ENCODE measurements at places on chromosomes 3 and 15.

DNA sequence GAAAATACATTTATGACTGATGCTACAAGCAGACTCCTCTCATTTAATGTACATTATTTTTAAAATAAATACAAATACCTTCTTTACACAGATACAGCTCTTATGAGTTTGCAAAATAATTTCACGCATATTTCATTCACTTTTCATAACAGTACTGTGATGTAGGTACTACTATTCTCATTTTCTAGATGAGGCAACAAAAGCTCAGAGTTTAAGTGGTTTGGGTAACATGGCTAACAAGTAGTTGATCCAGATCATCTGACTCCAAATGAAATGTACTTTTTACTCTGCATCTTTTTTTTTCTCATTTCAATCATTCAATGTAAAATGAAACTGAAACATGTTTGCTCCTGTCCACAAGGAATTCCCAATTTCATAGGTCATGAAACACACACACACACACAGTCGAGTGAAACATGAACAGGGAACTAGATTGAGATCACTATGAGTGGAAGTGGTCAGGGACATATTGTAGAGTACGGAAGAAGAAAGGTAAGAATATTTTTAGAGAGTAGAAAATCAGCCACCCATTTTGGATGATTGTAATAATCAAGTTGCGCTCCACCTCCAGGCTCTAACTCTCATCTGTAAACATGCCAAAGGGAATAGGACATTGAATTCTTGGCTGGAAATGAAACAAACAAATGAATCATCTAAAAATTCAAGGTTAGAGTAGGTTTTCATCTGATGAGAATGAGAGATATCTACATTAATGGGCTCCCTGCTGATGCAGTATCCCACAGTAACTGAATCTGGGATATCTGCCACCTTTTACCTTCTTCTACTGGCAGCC is 92.4 kb downstream of the CLDN1 start:
- H3K36me3 ChIP-seq: no peaks in the 10 kb centered on the region
- H3K27me3 ChIP-seq: no peaks in the 10 kb centered on the region
- H3K27ac ChIP-seq: no peak overlapping the region
- no peak overlapping the region for H3K4me3 ChIP-seq
- H3K4me1 ChIP-seq: no peaks in the 10 kb centered on the region

DNA sequence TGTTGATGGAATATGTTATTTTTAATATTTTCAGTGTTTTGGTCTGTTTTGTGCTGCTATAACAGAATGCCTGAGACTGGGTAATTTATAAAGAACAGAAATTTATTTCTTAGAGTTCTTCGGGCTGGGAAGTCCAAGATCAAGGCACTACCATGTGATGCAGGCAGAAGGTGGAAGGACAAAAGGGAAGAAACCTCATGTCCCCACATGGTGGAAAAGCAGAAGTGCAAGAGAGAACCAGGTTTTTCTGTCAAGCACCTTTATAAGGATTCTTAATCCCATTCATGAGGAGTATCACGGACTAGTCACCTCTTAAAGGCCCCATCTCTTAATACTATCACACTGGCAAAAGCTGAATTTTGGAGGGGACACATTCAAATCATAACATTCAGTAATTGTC is 57.9 kb upstream of the EPHB3 start:
- H3K4me1 ChIP-seq: peaks cover 3% of the 10 kb centered on the region
- no peaks in the 10 kb centered on the region for H3K36me3 ChIP-seq
- peaks cover 37% of the 10 kb centered on the region for H3K27me3 ChIP-seq

DNA sequence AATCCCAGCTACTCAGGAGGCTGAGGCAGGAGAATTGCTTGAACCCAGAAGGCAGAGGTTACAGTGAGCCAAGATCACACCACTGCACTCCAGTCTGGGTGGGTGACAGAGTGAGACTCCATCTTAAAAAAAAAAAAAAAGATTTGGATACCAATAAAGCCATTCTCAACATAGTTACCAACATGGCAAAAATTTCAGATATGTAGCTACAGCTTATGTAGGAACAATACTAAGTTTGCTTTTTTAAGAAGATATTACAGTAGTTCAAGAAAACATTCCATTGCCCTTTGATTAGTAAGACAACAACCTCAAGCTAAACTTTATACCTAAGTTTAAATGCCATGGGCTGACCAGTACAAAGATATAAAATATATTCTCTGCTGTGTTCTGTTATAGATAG is 34.4 kb downstream of the ZNF106 start:
- DNase-seq: no peak
- H3K4me3 ChIP-seq: no peak overlapping the region
- H3K27me3 ChIP-seq: no peaks in the 10 kb centered on the region

DNA sequence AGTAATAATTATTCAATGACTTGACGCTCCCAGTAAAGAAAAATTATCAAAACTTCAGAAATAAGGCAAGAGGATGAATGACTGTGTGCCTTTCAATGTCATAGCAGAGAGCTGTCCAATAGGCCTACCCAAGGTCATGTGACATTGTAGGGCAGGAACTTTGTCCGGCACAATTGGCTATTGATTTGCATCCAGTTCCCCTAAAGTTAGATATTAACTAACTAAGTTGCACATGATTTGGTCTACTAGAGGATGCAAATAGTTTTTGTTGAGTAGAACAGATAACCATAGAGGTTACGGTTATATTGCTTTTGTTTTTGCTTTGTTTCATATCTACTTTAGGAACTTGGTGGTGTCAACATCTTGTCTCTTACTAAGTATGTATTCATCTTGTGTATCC is 127.9 kb upstream of the PFN2 start:
- no peaks in the 10 kb centered on the region for H3K36me3 ChIP-seq
- no peak overlapping the region for H3K27ac ChIP-seq
- H3K4me3 ChIP-seq: no peak overlapping the region
- DNase-seq: no peak
- peaks cover 15% of the 10 kb centered on the region for H3K4me1 ChIP-seq

- H3K27me3 ChIP-seq: no peaks in the 10 kb centered on the region
- H3K4me1 ChIP-seq: peaks cover 21% of the 10 kb centered on the region
- no peak for DNase-seq
- no peak overlapping the region for H3K4me3 ChIP-seq
- peaks cover 98% of the 10 kb centered on the region for H3K36me3 ChIP-seq
Measured at GRCh38 chr15:70068783-70069565, 28.7 kb downstream of the TLE3 start.

GRCh38 chr15:44064706-44065105 is 130.4 kb downstream of the FRMD5 start:
- H3K36me3 ChIP-seq: no peaks in the 10 kb centered on the region
- no peak for DNase-seq
- no peak overlapping the region for H3K4me3 ChIP-seq
- no peaks in the 10 kb centered on the region for H3K27me3 ChIP-seq
- no peak overlapping the region for H3K27ac ChIP-seq

DNA sequence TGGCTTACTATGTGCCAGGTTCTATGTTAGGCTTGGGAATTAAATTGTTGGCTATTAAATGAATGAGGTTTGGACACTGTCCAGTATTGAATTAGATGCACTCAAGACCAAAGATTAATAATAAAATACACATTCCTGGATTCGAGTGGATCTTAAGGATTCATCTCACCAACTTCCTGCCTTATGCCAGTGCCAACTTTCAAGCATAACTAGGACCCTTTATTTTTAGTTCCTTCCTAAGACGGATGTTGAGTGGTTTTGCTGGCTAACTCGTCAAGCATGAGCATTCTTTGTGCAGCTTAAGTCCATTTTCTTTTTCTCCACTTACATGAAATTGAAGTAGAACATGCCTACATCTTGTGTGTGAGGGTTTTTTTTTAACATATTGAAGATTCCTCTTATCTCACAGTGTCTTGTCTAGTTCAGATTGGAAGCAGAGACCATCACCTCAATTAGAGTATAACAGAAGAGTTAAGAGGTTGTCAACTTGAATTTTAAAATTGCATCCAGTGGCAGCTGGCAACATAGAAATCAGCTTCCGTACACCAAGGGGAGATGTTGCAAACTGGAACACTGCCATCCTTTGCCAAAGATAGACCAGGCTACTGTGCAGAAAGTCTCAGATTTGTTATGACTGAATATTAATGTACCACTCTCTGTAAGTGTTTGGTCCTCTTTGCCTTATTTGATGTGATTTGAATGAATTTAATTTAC is 106.3 kb upstream of the BFSP2 start:
- no peak for DNase-seq
- H3K36me3 ChIP-seq: no peaks in the 10 kb centered on the region
- H3K4me1 ChIP-seq: no peaks in the 10 kb centered on the region
- no peaks in the 10 kb centered on the region for H3K27me3 ChIP-seq

GRCh38 chr15:27382361-27383025 is 411.5 kb downstream of the GABRG3 start:
- H3K27ac ChIP-seq: no peak overlapping the region
- H3K4me1 ChIP-seq: peaks cover 3% of the 10 kb centered on the region
- no peak overlapping the region for H3K4me3 ChIP-seq
- DNase-seq: no peak
- no peaks in the 10 kb centered on the region for H3K27me3 ChIP-seq
- no peaks in the 10 kb centered on the region for H3K36me3 ChIP-seq

DNA sequence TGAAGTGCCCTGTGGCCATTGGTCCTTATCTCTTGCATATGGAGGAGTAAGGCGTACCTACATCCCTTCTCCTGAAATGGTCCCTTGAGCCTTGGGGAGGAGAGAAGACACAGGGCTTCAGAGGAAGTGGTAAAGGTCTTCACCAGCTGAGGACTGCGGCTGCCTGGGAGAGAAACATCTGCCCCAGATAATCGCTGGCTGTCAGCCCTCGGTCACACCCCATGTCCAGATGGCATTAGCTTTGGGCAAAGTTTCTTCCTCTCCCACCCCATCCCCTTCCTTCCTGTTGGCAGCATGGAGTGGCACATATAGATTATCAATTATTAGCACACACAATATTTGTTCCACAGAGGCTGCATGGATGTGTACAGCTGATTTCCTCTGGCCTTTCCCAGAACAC is 61.6 kb downstream of the LRTM1 start:
- no peaks in the 10 kb centered on the region for H3K36me3 ChIP-seq
- H3K27ac ChIP-seq: no peak overlapping the region
- no peaks in the 10 kb centered on the region for H3K27me3 ChIP-seq
- H3K4me3 ChIP-seq: no peak overlapping the region
- no peak for DNase-seq
- peaks cover 2% of the 10 kb centered on the region for H3K4me1 ChIP-seq

- no peaks in the 10 kb centered on the region for H3K36me3 ChIP-seq
- no peak for DNase-seq
- H3K27ac ChIP-seq: no peak overlapping the region
- no peaks in the 10 kb centered on the region for H3K27me3 ChIP-seq
Measured at GRCh38 chr3:183378951-183379350, 49.5 kb downstream of the MCF2L2 start.

- H3K4me3 ChIP-seq: no peak overlapping the region
- peaks cover 6% of the 10 kb centered on the region for H3K4me1 ChIP-seq
- H3K27ac ChIP-seq: no peak overlapping the region
- H3K27me3 ChIP-seq: no peaks in the 10 kb centered on the region
- no peaks in the 10 kb centered on the region for H3K36me3 ChIP-seq
Measured at GRCh38 chr3:48826451-48826850, 21.2 kb downstream of the PRKAR2A start.

GRCh38 chr15:51265037-51265555 is 73.3 kb downstream of the CYP19A1 start:
- no peaks in the 10 kb centered on the region for H3K36me3 ChIP-seq
- H3K27me3 ChIP-seq: peaks cover 18% of the 10 kb centered on the region
- H3K4me3 ChIP-seq: peak overlapping the region; percentile 26
- H3K27ac ChIP-seq: no peak overlapping the region

DNA sequence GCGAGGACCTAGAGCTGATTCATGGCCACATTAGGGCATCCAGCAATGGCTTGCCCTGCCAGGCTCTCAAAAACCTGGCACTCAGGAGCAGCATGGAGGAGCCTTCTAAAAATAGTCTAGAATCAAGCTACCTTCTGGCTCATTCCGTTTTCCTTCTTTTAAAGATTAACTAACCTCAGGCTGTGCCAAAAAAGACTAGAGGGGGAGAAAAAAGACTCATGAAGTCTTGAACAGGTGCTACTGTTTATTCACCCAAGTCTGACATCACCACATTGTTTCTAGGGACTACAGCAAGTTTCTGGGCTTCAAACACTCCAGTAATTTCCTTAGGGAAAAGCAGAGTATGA is 125.8 kb downstream of the TNIK start:
- DNase-seq: no peak
- no peak overlapping the region for H3K27ac ChIP-seq
- H3K4me1 ChIP-seq: peaks cover 9% of the 10 kb centered on the region
- no peaks in the 10 kb centered on the region for H3K27me3 ChIP-seq
- H3K36me3 ChIP-seq: no peaks in the 10 kb centered on the region

DNA sequence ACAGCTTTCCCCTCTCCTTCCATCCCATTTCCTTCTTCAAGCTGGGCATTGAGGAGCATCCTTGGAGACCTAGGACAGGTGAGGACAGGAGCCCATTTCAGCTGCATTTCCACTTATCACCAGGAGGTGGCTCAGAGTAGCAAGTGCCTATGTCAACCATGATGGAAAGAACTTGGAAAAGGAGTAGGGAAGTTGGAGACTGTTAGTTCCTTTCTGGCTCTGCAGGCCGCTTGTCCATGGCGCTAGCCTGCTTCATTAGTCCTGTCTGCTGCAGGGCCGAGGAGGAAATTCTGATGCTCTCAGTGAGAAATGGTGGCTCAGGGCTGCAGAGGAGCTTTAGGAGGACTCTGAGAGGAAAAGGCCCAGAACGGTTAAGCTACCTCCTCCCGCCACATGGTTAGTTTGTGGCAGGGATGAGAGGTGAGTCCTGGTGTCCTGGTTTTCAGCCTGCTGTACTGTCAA is 7.0 kb upstream of the CD276 start:
- peaks cover 23% of the 10 kb centered on the region for H3K27me3 ChIP-seq
- H3K4me3 ChIP-seq: no peak overlapping the region
- no peaks in the 10 kb centered on the region for H3K36me3 ChIP-seq
- no peak overlapping the region for H3K27ac ChIP-seq

GRCh38 chr3:4834403-4834866 is 144.8 kb upstream of the BHLHE40 start:
- no peaks in the 10 kb centered on the region for H3K27me3 ChIP-seq
- H3K4me1 ChIP-seq: peaks cover 5% of the 10 kb centered on the region
- H3K27ac ChIP-seq: no peak overlapping the region
- no peaks in the 10 kb centered on the region for H3K36me3 ChIP-seq
- DNase-seq: no peak
